Fibroblast of skin of left biceps (primary cell): ENCODE measurements at places on chromosomes 3 and 15.
A peak's percentile ranks its signal among the peaks of the same experiment; 100 is the strongest.

DNA sequence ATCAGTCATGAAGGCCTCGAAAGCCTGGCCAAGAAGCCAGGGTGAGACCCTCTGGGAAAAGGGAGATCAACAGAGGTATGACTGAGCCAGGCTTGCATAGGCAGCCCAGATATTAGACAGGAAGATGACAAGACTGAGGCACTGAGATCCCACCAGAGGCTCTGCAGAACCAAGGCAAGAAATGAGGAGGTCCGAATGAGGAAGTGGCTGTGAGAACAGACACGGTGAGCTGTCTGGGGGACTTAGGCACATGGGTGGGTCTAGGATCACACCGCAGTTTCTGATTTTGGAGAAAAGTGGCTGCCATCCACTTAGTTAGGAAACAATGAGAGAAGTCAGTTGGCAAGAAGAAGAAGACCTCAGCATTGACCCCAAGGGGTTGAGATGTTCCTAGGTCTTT lies 31.5 kb upstream of the PRSS50 start:
- no peak for DNase-seq

GRCh38 chr3:14496351-14496750 lies 43.8 kb downstream of the GRIP2 start:
- no peak for DNase-seq

DNA sequence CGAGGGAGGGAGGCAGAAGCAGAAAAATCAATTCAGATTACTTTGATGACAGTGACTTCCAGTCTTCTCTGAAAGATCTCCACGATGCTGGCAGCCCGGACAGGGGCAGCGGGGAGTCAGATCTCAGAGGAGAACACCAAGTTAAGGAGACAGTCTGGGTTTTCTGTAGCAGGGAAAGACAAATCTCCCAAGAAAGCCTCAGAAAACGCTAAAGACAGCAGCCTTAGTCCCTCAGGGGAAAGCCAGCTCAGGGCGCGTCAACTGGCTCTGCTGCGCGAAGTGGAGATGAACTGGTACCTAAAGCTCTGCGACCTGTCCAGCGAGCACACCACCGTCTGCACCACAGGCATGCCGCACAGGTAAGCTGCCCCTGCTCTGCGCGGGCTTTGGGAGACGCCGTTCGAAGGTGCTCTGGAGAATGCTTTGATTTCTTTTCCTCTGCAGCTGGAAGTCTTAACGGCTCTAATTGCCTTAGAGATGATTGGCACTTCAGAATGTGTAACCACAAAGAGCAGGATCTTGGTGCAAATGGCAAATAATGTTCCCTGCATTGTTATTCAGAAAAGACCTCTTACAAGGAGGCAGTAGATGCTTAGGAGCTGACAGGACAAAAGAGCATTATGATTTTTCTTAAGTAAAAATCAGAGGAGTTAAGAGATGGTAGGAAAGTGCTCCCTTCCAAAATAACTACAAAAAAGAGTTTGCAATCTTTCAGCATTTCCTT lies at the start of gene KCNAB1:
TSS of gene KCNAB1 (plus strand) at position 51 of the 724 bp plus-strand sequence.
- no peak for DNase-seq

DNA sequence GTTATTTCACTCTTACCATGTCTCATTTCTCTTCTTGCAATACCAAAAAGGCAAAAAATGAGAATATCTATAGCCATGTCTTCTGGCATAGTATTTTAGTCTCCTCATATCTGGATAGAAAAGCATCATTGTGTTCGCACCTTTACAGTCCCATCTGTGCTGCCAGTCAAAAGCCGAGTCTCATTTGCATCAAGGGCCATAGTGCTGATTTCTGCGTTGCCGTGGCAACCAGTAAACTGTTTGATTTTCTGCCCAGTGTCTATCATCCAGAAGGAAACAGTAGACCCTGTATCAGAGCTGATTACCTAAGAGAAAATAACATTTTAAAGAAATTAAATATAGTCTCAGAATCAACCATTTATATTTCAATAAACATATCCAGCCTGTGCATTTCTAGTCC lies 86.1 kb upstream of the SERPINI2 start:
- DNase-seq: no peak

DNA sequence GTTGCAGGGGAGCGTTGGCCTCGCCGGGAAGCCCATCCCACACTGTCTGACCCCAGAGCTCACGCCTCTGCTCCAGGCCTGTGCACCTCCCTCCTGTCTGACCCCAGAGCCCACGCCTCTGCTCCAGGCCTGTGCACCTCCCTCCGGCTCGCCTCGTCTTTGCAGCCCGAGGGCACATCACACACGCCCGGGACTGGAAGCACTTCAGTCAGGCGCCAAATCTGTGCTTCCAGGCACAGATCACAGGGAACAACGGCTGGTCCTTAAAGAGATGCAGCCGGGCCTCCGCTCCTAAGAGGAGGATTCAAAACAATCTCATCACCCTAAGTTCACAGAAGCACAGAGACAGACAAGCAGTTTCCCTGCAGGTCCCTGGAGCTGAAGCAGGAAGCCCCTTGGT lies 103.0 kb upstream of the RPL32 start:
- DNase-seq: no peak

- no peak for DNase-seq
Observed at GRCh38 chr3:41489231-41489630, 289.9 kb downstream of the CTNNB1 start.

DNA sequence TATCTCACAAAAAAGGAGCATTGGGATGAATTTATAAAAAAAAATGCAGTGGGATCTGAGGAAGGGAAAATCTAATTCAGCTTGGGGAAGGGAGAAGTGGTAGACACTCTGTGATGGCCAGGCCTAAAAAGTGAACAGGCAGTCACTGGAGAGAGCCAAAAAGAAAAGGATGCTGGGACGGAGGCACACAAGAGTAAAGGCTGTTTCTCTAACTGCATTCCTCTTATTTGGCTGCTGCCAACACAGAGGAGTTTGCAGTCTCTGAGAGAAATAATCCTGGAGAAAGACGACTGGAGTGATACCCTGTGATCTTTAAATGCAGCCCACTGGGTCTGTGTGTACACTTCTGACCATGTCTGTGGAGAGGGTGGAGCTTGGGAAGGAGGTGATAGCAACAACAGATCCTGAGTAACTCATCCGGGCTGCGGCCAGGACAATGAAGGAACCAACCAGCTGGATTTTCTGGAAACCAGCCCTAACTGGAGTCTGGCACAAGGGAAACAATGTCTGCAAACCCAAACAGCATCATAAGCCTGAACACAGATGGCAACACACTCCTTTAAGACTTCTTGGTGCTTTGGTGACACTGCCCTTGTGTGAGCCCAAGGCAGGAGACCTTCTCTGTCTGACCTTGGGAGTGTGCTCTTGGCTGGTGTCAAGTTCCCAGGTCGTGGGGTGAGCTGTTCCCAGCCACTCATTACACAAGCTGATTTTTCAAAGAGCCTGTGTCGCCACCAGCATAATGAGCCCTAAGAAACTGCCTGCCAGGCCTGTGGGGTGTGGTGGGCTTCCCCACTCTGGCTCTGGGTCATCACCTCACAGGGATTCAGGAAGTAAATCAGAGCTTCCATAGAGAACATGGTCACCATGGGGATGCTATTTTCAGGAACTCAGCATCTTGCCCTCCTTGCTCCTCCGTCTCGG lies 8.0 kb downstream of the FYCO1 start:
- no peak for DNase-seq

DNA sequence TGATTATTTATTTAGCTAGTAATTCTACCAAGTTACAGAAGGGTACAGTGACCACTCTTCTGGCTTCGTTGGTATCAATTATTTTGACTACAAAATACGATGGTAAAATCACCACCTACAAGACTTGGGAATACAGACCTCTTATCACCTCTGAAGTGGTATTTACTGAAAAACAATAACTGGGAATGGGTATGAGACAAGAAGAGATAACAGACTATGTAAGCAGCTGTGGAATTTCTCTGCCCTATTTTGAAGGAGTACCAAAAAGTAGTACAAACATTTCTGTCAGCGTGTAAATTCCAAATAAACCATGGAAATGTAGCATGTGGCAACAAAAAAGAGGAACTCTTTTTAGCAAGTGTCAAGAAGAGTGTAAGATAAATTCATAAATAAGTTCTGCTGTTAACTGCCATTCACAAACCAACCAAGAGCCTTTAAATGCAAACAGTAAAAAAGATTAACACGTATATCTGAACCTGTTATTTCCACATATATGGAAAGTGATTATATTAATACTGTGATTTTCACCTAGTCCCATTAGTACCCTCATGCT lies 77.0 kb upstream of the SLC12A8 start:
- no peak for DNase-seq

DNA sequence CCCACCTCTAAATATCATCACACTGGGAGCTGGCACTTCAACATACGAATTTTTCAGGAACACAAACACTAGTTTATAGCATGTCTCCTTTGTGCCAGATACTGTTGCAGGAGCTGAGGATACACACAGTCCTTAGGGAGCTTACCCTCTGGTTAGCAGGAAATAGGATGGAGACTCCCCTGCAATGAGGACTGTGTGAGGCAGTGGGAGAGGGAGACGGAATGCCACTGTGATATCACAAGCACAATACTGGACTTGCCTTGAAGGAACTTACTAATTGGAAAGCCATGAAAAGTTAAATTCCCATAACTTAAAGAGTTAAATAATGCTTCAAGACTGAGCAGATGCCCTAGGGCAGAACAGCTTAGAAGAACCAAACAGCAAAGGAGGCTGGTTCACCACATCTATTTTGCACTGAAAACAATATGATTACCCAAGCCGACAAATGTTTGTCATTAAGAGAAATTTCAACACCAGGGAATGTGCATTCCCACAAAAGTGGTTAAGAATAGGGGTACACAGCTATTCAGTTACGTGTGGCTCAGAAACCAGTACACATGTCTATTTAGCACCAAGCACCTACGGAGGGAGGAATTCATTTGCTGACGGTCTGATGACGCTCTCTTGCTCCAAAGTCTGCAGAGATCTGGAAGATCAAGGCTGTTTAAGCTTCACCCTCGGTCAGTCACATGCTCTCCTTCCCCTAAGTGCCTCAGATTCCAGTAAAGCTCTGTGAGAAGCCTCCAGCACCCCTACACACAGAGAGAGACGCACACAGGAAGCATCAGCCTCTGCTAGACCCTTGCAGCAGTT lies 5.2 kb downstream of the TBC1D2B start:
- no peak for DNase-seq

DNA sequence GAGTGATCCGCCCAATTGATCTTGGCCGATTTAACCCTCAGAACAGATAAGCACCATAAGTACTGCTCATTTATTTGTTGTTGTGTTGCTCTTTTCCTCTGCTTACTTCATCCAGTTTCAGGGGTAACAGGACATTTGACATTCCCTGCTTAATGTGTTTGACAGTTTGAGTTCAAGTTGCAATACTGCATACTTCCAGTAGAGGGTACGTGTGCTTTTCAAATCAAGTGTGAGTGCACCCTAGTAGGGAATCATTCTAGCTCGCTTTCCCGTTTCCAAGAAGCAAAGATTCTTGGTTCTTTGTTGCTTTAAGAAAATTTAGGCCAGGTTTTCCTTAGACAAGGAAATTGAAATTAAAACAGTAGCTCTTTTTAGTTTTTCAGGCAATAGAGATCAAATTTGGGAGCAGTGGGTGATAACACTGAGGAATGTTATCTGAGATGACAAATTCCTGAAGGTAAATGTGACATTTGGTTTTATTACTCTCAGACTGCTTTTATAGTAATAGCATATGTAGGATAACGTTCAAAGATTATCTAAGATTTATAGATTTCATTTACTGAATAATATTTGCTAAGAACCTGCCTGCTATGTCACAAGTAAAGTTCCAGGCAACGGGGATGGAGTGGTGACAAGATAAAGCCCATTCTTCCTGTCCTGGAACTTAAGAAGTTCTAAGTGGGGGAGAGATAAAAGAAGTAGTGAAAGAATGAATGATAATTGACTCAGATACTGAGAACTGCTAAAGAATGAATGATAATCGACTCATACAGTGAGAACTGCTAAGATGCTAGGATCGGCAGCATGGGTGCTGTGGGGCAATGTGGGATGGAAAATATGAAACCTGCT lies 73.3 kb downstream of the SYNPR start:
- DNase-seq: peak; percentile 32

GRCh38 chr3:127454968-127455367 lies 135.6 kb downstream of the TPRA1 start:
- DNase-seq: no peak

DNA sequence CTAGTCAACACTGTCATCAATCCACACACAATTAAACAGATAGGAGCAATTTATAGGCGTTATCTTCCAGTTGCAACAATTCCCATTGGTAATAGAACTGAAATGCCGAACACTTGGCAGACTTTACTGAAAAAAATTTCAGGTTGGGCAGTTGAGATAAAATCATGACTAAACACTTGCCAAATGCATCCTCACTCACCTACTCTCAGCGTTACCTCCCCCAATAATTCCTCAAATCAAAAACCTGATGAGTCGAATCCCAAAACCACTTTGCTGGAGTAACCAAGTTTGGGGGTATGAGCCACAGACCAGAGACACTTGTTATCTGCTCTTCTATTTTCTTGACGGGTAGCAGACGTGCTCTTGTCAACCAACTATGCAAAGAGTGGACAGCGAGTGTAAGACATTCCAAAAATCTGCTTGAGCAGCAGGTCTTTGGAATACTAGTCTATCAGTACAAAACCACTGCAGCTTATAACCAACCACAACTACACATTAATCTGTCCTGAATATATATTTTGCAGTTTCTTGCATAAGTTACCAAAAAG lies 30.3 kb downstream of the PPP1R2 start:
- no peak for DNase-seq

DNA sequence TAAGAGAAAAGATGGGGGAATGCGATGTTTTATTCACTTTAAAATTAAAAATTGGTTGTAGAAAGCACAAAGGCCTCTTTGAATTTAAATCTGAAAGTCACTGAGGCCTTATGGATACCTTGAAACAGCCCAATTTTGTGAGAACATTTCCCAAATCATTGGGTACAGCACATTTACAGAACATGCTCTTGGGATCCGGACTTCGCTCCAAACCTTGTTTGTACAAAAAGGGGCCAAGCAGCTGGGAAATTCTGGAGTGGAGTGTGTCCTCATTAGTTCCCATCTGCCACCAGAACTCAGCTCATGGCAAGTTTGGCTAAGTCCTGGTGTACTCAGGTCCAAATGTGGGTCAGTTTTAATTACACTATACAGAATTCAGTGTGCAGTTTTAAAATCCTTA lies 254.2 kb downstream of the ZBTB20 start:
- DNase-seq: no peak

DNA sequence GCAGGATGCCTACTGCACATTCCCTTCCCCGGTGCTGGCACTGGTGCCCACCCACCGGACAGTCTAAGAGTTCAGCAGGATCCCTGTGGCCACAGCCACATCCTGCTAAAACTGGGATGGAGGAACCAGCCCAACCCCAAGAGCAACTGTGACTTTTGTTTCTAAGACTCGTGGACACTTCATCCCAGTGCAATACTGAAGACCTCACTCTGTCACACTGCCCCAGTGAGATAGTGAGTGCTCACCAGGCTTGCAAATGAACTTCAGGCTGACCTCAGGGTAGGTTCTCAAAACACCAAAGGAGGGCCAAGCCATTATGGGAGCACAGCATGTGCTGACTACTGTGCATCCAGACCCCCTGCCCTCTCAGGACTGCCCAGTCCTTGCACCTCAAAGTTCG lies 46.7 kb upstream of the MTMR14 start:
- DNase-seq: no peak

- no peak for DNase-seq
Observed at GRCh38 chr3:159922193-159922840, 66.3 kb upstream of the IL12A start.
